Posterior vena cava (tissue), 2 donors: ENCODE measurements at places on chromosomes 2 and 18. TPM values are rescaled to one million over a fixed set of nuclear protein-coding genes. Genes with fewer than 3 reads are reported as not detected.

- no peak for DNase-seq
Observed at GRCh38 chr2:43885132-43885632, 46.4 kb downstream of the ABCG8 start.

DNA sequence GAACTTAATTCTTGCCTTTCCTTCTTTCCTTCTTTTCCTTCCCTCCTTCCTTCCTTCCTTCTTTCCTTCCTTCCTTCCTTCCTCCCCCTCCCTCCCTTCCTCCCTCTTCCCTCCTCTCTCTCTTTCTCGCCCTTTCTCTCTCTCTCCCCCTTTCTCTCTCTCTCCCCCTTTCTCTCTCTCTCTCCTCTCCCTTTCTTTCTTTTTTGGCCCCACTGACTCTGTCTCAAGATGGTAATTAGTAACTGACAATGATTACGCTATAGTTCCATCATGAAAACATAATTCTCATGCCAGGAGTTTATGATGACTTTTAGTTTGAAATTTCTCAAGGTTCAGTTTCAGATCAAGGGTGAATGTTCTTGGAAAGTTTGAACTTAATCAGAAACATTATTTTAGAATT, 14.8 kb upstream of the CTLA4 start:
- DNase-seq = no peak

GRCh38 chr2:177573120-177573519, 180.5 kb downstream of the AGPS start:
- DNase-seq = no peak

NDUFS1 gene
- total RNA-seq = 72.7 TPM

GRCh38 chr2:141317986-141318385, 812.8 kb downstream of the LRP1B start:
- DNase-seq = no peak

GRCh38 chr2:25480561-25480960, 138.8 kb upstream of the DNMT3A start:
- DNase-seq = no peak

DNA sequence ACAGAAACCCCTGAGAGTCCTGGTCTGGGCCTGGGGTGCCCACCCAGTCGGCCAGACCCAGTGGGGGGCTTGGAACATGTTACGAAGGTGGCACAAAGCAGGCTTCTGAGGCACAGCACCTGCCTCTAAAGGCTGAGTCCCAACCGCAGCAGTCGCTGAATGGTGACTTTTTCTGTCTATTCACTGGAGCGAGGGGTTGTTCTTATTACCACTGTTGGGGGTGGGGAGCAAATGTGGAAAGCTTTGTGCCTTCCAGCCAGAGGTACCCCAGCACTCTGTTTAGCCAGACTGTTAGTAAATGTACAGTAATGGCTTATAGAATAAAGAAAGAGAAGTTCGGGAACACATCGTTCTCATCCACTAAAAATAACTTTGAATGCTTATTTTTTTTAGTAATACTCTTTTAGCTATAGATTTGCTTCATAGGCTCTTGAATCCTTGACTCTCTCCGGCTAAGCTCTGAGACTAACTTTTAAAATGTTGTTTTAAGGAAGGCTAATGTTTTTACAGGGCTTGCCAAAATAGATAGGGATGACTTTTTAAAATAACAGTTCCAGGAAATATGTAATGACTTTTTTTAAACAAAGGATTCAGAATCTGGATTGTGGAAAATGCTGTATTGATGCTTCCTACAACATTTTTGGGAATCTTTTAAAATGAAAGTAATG, 23.4 kb upstream of the PTPN2 start:
- no peak for DNase-seq

CRYGD gene
- not detected for total RNA-seq

PAIP2B gene
- 3.8 TPM for total RNA-seq

DNA sequence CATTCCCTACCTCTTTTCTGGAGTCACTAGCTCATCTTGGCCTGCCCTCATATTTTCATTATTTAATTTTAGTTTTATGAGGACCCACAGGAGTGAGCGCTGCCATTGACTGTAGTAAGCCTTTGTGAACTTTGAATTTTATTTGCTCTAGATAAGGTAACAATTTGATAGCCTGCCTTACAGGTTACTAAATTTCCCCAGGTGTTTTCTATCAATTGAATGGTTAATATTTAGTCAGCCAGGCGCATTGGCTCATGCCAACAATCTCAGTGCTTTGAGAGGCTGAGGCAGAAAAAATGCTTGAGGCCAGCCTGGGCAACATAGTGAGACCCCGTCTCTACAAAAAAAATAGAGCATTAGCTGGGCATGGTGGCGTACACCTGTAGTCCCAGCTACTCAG, 50.2 kb downstream of the DAW1 start:
- no peak for DNase-seq
